ENCODE measurements at places on chromosomes 5 and 9.

DNA sequence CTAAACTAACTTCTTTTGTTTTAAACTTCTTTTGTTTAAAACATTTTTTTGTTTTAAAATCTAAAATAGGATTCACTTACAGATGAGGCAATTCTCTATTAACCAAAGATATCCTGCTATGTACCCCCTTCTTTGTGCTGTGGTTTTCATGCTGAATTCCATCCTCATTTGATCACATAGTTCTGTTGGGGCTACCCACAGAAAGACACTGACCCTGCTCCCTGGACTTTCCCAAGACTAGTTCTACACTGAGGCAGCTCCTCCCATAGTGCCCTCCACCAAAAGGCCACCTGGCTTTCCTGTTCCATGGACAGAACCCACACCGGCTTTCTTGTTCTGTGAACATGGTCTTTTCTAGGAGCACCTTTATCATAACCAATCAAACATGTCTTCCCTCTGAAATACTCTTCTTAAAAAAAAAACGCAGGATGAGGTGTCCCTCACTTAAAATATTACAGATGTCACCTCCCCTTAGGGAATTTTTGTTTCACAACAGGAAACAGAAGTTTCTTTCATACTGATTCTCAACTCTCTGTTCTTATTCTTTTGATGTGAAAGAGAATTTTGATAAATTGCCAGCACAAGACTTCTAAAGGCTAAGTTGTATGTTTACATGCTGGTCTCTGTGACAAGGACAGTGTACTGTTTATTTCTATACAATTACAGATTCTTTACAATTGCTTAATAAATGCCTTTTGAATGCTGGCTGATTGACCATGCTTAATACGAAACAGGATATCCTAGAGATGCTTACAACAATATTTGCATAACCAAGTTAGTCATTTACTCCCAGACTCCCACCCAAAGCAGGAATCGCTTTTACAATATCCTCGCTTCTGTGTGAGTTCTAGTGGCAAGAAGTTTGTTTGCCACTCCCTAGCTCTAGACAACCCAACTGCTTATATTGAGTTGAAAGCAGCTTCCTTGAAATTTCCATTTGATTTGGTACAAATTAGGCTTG lies 300.4 kb downstream of the DTWD2 start:
- DNase-seq: no peak

DNA sequence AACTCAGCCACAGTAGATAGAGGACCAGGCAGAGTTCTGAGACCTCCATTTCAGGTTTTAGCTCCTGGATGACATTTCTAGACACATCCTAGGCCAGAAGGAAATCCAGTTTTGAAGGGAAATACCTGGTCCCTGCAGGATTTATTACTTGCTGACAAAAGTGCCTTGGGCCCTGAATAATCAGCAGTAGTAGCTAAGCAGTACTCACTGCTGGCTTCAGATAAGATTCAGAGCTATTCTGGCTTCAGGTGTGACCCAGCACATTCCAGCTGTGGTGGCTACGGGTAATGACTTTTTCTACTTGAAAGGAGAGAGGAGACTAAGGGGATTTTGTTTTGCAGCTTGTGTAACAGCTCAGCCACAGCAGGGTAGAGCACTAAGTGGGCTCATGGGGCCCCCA lies 34.0 kb downstream of the NDUFAF2 start:
- DNase-seq: no peak

DNA sequence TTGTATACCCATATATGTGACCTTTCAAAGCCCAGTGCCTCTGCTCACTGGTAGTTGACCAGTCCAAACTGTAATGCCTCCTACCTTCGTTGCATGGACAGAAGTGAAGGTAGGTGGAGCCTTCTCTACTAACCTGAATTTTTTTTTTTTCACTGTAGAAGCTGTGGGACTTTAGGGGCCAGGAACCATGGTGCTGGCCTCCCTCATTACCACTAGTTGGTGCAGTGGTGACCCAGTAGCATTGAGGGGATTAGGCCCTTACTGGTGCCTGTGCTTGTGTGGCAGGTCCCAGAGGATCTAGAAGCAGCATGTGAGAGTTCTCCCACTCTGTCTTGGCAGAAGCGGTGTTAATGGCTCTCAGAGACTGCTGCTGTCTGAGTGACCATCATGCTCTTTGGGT lies 2.3 kb downstream of the RALGPS1 start:
- DNase-seq: no peak

DNA sequence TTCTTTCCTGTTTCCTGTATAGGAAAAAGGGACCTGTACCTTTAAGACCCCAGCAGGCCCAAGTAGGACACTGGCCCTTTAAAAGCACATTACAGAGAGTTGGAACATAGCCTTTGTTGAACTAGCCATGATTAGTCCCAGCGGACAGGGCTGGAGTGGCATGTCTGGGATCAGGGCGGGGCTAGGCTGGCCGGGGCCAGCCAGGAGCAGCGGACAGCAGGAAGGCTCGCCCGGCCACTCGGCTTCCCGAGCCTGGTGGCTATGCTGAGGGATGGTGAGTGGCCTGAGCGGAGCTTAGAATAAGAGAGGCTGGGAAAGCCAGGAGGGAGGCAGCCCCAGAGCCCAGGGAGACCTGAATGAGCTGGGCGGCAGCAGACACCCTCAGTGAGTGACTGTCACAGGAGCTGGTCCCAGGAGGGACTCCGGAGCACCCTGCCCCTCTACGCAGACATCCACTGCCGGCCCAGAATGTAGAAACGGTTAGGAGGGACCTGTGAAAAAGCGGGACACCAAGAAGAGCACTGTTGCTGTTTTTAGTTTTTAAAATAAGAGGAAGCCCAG lies 92.1 kb downstream of the DAB2IP start:
- no peak for DNase-seq

- DNase-seq: no peak
Observed at GRCh38 chr9:133740911-133741310, 2.8 kb upstream of the SARDH start.

DNA sequence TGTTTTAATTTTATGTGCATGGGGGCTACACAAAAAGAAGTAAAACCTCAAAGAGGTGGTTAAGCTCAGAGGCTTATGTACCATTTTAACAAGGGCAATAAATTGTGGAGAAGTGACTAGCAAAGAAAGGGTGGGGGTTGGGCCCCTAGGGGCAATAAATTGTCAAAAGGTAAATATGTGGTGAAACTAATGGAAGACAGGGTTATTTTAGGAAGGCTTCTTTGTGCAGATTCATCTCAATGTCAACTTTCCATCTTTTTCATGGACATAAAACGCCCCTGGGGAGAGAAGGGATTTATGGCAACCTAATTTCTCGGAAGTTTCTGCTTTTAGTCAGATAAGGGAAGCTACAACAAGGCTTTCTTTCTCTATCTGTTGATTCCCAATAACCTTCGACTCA lies 42.5 kb upstream of the GOLM1 start:
- DNase-seq: no peak

DNA sequence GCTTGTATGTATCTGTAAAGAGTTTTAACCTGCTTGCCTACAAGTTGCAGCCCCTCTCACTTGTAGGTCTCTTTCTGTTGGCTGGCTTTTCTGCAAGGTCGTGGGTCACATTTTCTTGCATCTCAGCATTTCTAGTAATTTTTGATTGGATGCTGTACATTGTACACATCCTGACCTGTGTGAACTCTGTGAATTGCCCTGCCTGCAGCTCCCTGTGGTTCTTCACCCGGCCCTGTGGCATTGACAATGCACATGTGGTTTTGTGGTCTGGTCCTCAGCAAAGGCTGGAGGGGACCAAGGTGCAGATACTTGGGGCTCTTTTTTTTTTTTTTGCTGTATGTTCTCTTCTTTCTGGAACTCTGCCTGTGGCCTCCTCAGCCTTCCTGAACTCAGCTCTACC lies 53.6 kb downstream of the WNK2 start:
- DNase-seq: no peak

DNA sequence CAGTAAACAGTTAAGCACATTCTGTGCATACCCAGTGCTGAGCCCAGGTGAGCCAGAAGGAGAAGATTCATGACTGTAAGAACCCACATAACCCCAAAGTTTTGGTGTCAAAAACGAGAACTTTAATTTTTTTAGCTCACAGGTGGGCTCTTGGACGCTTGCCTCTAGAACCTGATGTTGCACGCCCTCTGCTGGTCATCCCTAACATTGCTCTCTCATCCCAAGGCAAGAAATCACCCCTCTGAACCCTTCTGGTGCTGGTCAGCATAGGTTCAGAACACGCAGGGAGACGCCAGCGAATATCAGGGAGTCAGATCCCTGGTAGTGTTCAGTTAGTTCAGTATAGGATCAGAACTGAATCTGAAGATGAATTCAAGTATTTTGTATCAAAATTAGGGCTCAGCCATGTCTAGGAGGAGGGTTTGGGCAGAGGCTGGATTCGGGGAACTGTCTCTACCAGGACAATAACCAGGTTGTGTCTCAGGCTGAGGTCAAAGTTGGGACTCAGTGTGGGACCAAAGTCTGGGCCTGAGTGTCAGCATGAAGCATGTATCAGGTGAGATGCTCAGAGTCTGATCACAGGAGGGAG lies 4.1 kb upstream of the DNAJB5 start:
- no peak for DNase-seq

Data from GM13976 (cell line).